ENCODE measurements at places on chromosomes 6 and 20. TPM values are rescaled to one million over a fixed set of nuclear protein-coding genes. Genes with fewer than 3 reads are reported as not detected.

PTCHD4 gene
- total RNA-seq = 35.7 TPM

DNA sequence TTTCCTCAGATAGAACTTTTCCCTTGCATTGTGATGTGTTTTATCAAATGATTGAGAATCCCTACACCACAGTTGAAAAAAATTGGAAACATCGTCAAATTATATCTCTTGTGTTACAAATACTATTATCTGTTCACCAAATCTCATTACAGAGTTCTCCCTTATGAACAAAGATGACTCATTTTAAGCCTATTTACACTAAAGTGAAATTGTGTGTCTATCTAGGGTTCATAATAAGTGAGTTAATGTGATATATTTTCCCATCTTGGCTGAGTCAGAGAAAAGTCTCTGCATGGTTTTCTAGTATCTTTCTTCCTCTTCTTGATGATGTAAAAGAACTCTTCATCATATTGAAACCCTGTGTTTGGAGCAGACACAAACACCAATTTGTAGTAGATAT, 1263.3 kb upstream of the EYS start:
- no peak for DNase-seq
- no peaks in the 10 kb centered on the region for H3K4me1 ChIP-seq
- no peaks in the 10 kb centered on the region for H3K36me3 ChIP-seq
- H3K4me3 ChIP-seq = no peak overlapping the region
- no peaks in the 10 kb centered on the region for H3K27me3 ChIP-seq

DNA sequence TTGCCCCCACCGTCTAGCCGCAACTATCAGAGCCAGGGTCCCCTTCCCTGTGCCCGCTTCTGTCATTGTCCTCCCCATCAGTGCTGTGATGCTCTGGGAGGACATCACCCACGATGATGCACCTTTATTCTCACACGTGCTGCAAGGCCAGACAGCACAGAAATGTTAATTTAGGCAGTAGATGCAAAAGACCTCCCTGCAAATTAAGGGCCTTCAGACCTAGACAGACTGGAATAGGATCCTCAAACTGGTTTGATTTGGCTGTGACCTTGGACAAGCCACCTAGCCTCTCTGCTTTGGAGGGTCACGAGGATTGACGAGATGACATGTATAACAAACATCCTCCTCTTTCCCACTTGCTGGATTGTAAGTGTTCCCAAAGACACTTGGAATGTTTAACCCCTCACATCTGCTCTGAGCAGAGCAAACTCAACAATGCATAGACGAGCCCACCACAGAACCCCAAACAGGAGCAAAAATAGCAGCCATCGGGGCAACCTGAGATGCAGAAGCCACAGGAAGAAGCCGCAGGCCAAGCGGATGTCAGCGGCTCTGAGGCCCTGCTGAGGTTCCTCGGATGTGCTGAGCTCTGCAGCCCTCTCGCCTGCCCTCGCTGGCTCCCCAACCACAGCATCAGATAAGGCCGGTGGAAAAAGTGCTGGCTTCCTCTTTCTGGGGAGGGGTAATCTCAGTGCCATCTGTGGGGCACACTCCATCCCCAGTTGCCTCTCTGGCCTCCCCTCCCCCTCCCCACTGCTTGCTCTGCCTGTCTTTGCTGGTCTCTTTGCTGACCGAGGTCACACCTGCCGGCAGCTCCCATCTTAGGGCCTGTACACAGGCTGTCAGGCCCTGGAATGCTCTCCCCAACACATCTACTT, 35.3 kb downstream of the TOX2 start:
- no peaks in the 10 kb centered on the region for H3K36me3 ChIP-seq
- peaks cover 12% of the 10 kb centered on the region for H3K27me3 ChIP-seq
- H3K27ac ChIP-seq = no peak overlapping the region
- no peaks in the 10 kb centered on the region for H3K4me1 ChIP-seq
- H3K4me3 ChIP-seq = no peak overlapping the region
- DNase-seq = no peak

GRCh38 chr20:61699495-61700374, 365.9 kb downstream of the TAF4 start:
- H3K27me3 ChIP-seq = peaks cover 97% of the 10 kb centered on the region
- no peak for DNase-seq
- no peaks in the 10 kb centered on the region for H3K36me3 ChIP-seq

GRCh38 chr6:107941627-107942026, 16.4 kb downstream of the SEC63 start:
- no peak overlapping the region for H3K27ac ChIP-seq
- no peak overlapping the region for H3K4me3 ChIP-seq
- no peaks in the 10 kb centered on the region for H3K36me3 ChIP-seq
- peaks cover 55% of the 10 kb centered on the region for H3K4me1 ChIP-seq

TMEM244 gene
- not detected for total RNA-seq

GRCh38 chr6:127914240-127914639, 13.4 kb upstream of the THEMIS start:
- H3K27me3 ChIP-seq = no peaks in the 10 kb centered on the region
- no peak overlapping the region for H3K27ac ChIP-seq
- H3K4me3 ChIP-seq = no peak overlapping the region
- DNase-seq = no peak
- no peaks in the 10 kb centered on the region for H3K36me3 ChIP-seq
